MG63 (cell line): ENCODE measurements at places on chromosomes 11 and 22. TPM values are rescaled to one million over a fixed set of nuclear protein-coding genes. Genes with fewer than 3 reads are reported as not detected.

GRCh38 chr11:14537134-14537599, 17.0 kb upstream of the PSMA1 start:
- no peak for DNase-seq

DNA sequence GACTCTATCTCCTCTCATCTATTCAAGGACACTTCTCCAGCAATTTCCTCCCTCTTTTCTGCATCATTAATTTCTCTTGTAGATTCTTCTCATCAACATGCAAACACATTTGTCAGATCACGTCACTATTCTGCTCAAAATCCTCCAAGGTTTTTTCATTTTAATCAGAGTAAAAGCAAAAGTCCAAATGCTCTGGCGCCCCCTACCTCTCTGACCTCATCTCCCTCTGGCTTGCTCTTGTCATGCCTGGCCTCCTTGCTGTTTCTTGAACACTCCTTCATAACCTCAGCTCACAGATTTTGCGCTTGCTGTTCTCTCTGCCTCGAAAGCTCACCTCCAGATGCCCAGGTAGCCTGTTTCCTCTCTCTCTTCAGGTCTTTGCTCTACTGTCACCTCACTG, 22.4 kb downstream of the RTCB start:
- DNase-seq = peak; percentile 6

DNA sequence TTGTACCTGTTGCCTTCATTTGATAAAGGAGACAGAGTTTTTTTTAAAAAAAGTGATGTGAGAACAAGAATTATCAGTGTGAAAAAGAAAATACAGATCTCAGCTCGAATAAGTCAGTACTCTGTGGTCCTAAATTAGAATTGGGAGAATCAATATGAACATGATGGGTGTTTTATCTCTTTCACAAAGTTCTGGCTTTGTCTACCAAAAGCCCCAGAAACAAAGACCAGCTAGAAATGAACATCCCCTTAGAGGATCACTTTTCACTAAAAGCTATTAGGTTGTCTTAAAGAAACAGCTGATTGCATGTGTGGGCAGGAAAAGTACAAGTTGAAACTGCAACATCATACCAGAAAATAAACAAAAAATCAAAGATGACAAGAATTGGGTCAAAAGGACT, 8.4 kb upstream of the ST14 start:
- DNase-seq = no peak

- DNase-seq = no peak
Measured at GRCh38 chr11:134764966-134765365, 352.9 kb upstream of the B3GAT1 start.

DNA sequence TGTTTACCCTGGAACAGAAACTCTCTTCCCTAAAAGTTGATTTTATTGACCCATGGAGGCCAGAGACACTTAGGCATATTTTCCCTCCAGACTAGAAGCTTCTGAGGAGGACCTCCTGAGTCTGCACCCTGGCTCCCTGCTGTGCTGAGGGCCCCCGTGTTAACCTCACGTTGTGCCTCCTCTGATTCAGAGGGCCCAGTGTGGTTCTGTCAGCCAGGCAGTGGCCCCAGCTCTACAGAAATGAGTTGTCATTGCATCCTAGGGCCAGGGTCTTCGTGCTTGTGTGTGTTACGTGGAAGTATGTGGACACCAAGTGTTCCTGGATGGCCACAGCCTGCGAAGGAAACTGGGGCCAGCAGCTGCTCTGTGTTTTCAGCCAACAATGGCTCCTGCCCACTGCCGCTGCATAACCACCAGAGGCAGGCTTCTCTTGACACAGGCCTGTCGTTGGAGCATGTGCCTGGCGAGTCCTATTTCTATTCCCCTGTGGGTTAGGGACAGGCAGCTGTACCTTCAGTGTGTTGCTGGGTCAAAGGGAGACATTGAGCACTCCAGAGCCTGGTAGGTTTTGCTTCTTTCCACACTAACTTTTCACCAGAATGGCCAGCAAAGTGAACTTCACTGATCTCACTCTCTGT, 44.5 kb downstream of the MED15 start:
- no peak for DNase-seq

- DNase-seq = no peak
Measured at GRCh38 chr11:66494458-66494857, 14.2 kb downstream of the DPP3 start.

DNA sequence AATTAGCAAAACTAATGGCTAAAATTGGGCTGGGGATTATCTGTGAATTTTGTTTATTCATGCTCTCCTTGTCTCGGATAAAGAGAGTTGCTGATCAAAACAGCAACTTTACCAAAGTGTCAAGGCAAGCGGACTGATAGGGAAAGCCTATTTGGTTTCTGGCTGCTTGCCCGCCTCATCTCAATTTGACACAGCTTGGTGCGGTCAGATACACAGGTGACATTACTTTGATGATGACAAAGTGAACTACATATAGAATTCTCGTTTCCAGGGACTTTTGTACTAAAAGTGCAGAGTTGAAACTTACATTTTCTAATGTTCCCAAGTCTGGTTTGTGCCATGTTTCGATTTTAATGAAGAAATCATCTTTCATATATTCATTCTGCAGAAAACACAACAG, 22.8 kb downstream of the PITPNB start:
- no peak for DNase-seq

GRCh38 chr11:81039916-81040524, 1599.2 kb upstream of the TENM4 start:
- no peak for DNase-seq

GRCh38 chr22:28570696-28571373, 108.8 kb downstream of the TTC28 start:
- DNase-seq = no peak

DNA sequence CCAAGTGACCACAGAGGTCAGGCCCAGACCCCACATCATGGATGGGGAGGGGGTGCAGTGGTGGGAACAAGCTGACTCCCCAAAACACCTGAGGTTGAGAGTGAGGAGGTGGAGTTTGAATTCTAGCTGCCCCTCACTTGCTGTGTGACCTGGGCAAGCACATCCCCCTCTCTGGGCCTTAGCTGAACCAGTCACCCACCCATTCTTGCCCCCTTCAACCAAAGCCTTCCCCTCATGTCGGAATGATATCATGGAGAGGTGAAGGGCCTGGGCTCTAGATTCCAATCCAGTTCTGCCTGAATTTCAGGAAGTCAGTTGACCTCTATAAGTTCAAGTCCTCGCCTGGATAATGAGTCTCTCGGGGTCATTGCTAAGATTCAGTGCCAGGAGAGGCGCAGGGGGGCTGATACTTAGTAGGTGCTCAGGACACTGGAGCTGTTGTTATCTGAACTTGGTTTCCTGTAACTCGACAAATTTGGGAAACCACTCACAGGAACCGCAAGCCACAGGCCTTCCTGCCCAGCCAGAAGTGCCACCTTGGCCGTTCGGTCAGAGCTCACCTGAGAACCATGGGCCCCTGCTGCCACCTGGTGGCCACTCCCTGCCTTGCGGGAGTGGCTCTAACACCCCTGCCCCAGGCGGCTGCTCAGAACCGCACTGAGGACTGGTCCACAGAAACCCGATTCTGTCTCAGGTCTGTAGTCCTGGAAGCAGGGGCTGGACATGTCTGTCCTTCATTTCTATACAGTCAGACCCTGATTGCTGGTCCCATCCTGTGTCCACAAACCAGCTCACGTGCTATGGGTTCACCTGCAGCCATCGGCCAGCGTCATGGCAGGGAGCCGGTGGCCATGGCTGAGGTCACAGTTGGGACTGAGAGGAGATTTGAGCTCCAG, 6.9 kb downstream of the CDC42EP1 start:
- no peak for DNase-seq

GRCh38 chr22:47333625-47334024, 571.2 kb downstream of the TBC1D22A start:
- peak; percentile 86 for DNase-seq

- DNase-seq = no peak
Measured at GRCh38 chr11:68457216-68457897, 3.2 kb upstream of the PPP6R3 start.

GRCh38 chr11:36356201-36356600, 60.1 kb downstream of the PRR5L start:
- no peak for DNase-seq

- no peak for DNase-seq
Measured at GRCh38 chr11:95363164-95363563, 132.2 kb upstream of the SESN3 start.

DNA sequence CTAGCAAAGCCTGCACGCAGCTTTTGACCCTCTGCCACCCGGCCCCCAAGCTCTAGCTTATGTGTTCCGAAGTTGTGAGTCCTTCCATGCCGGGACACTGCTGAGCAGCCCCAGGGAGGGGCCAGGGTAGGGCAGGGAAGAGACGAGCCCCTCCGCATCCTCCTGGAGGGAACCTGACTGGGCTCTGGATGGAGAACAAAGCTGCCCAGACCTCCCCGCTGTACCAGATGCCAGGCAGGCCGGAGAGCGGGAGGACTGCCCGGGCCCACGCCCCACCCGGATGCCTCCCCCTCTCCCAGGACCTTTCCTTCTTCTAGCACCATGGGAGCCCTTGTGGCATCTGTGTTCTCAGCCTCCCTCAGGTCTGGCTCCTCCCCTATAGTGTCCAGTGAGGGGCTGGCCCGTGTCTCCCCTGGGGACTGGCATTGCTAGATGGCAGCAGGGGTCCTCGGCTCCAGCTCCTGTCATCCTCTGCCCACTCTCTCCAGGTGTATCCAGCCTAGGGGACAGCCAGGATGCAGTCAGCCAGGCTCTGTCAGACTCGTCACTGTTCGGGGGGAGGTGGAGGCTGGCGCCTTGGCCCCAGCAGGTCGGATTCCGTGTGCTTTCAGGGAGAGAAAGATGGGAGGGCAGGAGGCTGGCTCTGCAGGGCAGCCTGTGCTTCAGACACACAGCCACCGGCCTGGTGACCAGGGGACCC, 46.1 kb downstream of the ALX4 start:
- DNase-seq = no peak

GRCh38 chr11:123584737-123585136, 69.7 kb downstream of the SCN3B start:
- no peak for DNase-seq

GRCh38 chr22:46263216-46263590, at the start of gene PKDREJ:
PKDREJ (minus strand) TSS chr22:46263343; CDS start chr22:46263322, 21 bp downstream.
- no peak for DNase-seq

Gene SCUBE1
- total RNA-seq = 0.05 and 0.16 TPM in 2 replicates

Gene ART1
- not detected in 2 replicates for total RNA-seq

Gene MS4A1
- total RNA-seq = not detected in 2 replicates

Gene RFPL2
- total RNA-seq = not detected in 2 replicates

Gene PDE3B
- total RNA-seq = not detected in 2 replicates

Gene JAML
- not detected in 2 replicates for total RNA-seq

Gene ISX
- total RNA-seq = not detected in 2 replicates
